Stimulated activated CD4-positive, alpha-beta T cell treated with anti-CD3 and anti-CD28 coated beads, Interleukin-12 subunit alpha, Interleukin-12 subunit beta, amount 100 ng/mL, for 4 hours (primary cell): ENCODE measurements at places on chromosomes 7 and 10.

- no peak for DNase-seq
Measured at GRCh38 chr10:52483587-52483986, 169.5 kb downstream of the DKK1 start.

DNA sequence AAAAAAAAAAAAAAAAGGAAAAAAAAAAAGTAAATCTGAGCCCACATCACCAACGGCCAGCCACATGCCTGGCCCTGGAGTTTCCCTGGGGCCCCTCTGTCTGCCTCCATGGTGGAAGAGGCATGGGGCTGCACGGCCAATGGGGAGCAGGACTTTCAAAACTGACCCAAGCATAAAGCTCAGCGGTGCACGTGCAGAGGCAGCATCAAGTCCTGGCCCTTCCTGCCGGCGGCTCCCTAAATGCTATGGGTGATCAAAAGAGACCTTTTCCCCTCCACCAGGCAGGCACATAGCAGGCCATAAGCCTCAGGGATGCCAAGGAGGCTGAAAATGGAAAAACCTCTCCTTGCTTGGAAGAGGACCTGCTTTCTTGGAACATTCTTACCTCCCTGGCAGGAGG is 94.3 kb downstream of the OAT start:
- DNase-seq = no peak

- no peak for DNase-seq
Measured at GRCh38 chr10:118474111-118474510, 121.3 kb downstream of the PRLHR start.

DNA sequence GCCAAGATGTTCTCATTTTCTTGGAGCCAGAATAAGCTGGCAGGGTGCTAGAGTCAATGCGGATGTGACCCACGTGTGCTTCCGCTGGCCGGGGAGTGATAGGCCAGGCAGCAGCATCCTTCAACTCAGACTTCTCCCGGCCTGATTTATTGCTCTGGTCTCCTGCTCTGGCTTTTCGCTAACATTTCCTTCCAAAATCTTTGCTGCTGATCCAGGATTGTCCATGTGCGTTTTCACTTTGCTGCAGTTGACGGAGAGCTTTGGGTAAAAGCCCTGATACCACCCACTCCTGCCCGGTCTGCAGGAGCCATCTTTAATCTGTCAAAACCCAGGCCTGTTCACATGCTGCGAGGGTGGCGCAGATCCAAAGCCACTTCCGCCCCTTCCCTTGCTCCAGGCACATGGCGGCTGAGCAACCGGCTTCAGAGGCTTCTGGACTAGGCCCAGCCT is 106.8 kb downstream of the CYP26A1 start:
- no peak for DNase-seq

GRCh38 chr7:3309140-3309539 is 8.1 kb downstream of the SDK1 start:
- no peak for DNase-seq

DNA sequence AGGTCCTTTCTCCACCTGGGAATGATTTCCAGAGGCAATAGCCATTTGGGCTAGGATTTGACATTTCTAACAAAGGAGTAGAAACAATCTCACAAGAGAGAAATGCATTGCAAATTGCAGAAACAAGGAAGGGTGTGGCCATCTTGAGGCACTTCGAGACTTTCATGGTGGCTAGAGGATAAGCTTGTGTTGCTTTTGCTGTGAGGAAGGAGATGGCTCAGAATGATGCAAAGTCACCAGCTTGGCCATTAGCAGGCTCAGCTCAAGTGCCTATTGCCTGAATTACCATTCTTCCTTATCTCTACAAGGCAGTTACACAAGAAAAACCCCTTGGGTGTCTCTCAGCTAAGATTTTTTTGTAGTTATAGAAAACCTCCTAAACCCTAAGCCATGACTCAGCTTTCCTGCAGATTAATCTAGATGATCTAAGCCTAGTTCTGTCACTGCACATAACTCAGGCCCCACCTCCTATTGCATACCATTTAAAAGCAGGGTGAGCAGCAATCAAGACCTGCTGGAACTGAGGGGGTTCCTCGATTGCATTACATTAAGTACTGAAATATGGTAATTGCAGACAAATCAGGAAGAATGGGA is 683.1 kb downstream of the NRG3 start:
- no peak for DNase-seq

DNA sequence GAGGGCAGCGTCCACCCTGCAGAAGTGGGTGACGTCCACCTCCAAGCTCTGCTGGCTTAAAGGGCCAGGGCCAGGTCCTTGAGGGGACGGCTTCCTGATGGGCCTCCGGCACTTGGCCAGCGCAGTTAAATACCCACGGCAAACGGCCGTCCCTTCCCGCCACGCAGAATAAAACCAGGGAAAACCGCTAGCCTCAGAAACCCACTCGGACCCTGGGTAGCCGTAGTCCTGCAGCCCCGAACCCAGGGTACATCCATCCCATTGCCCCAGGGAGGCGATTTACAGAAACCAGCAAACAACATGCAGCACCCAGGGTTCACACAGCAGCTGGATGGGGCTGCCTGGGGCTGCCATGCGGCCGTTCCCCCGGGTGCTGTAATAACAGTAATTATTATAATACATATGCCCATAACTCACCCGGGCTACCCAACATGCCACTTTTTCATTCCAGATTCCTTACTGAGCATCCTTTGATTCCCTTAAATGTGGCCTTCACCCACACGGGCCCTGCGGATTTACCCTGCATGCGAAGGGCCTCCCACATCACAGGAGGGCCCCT is 81.5 kb upstream of the PDGFA start:
- DNase-seq = no peak

DNA sequence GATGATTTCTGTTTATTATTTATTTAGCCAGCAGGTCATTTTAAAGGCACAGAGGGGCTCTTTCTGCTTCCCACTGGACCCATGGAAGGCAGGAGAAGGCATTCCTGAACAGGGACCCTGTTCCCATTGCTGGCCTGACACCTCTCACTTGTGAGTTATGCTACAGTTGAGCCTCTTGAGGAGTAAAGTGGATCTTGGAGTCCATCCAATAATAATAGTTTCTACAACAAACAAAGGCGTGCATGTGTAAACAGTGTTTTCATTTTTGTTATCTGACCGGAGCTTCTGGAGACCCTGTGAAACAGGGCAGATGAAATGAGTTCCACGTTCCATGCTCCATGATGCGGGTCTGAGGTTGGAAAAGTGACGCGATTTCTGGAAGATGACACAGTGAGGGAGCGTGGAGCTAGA is 127.3 kb upstream of the HABP2 start:
- no peak for DNase-seq

- no peak for DNase-seq
Measured at GRCh38 chr7:96178581-96178980, 143.3 kb downstream of the SLC25A13 start.

GRCh38 chr10:3783316-3783681 is 1.7 kb downstream of the KLF6 start:
- DNase-seq = peak; percentile 70

DNA sequence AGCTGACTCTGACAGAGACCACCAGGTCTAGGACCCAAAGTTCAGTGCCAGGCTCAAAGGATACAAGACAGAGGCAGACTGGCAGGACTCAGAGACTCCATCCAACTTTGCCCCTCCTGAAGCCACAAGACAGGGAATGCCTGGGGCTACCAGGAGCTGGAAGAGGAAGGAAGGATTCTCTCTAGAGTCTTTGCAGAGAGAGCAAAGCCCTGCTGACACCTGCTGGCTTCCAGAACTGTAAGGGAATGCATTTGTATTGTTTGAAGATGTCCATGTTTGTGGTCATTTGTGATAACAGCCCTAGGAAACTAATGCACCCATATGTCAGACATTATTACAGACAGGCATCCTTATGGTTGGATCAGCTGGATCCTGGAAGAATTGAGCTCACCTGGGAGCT is 132.3 kb upstream of the C7orf33 start:
- DNase-seq = no peak

DNA sequence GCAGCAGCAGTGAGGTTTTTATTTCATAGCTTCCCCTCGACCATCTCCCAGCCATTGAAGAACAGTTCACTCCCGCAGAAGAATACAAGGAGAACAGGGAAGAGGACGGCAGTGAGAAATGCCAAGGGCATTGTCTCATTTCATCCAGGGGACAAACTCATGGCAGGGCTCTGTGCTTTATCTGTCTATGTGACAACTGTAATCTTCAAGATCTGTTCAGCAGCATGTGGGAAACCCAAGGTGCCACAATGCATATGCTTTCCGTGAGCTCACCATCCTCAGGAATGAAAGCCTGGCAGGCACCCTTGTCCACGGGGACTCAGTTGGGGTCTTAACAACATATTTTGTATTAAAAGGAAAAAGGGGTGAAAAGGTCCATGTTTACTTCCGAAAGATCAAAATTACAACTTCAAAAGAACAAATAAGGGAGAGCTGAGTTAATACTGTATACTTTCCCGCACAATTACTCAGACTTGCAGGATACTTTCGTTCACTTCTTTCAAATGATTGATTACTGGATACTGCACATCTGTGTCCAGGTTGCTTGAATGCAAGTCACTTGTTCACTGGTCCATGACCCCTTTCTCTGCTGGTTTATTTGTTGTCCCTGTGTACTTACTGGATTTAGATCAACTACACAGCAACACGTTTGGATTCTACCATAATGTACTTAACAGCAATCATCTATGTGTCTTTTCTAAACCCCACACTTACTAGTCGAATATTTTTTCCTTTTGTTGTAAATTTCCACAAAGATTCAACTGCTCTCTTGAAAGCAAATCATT is 90.1 kb upstream of the ATP6V0A4 start:
- DNase-seq = no peak

DNA sequence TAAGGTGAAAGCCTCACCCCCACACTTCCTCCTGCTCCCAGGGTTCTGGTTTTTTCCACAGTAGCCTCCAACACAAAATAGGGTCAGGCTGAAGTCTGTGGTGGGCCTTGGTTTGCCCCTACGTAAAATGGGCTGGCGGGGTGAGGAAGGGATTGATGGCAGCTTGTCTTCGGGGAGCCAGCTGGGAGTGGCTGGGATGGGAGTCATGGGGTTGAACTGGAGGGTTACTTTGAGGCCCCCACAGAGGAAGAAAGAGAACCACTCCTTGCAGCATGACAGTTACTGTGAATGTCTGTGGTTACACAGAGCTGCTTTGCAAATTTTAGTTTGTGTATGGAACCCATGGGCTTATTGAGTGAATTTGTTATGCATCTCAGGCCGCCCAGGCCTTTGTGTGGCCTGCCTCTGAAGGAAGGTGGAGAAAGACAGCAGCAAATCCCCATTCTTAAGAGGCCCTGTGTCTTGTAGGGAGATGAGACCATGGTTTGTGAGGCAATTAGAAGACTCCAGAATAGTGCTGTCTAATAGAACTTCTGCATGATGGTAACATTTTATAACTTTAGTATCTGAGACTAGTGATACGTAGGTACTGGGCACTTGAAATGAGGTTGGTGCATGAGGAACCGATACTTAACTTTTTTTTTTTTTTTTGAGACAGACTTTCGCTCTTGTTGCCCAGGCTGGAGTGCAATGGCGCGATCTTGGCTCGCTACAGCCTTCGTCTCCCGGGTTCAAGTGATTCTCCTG is 8.1 kb downstream of the TRIM8 start:
- no peak for DNase-seq

DNA sequence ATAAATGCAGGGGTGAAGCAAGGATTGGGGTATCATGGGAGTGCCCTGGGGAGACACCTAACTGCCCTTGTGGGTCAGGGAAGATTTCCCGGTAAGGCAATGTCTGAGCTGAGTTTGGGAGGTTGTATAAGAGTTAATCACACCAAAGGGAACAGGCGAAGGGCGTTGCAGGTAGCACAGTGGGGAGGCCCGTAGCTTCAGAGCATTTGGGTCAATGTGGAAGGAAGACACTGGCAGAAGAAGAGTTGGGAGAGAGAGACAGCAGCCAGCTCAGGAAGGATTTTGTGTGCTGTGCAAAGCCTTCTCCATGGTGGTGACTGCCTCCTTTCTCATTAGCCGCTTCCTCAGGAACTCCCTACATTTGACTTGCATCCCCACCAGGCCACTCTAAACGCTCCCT is 80.8 kb upstream of the LEP start:
- DNase-seq = no peak

GRCh38 chr10:45548068-45548467 is 124.5 kb downstream of the ZFAND4 start:
- DNase-seq = no peak

- no peak for DNase-seq
Measured at GRCh38 chr7:1977059-1977875, 255.5 kb downstream of the MAD1L1 start.

DNA sequence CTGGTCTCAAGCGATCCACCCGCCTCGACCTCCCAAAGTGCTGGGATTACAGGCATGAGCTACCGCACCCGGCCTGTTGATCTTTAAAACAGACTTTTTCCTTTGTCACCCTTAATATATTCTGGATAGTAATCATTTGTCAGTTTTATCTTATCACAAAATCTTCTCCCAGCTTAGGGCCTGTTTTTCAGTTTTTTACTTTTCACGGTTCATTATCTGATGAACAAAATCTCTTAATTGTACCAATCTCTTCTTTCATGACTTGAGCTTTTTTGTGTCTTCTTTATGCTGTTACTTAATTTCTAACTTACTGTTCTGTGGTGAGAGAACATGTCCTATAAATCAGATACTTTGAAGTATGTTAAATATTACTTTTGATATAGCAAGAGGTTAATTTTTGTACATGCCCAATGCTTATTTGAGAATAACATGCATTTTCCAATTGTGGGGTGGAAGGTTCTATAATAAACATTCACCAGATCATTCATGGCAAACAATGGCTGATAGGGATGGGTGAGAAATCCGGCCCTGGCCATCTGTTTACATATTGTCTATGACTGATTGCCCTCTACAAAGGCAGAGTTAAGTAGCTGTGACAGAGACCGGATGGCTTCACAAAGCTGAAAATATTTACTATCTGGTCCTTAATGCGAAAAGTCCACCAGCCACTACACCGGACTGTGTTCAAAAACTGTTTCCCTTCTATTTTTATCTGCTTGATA is 5.3 kb downstream of the PAPOLB start:
- DNase-seq = no peak

DNA sequence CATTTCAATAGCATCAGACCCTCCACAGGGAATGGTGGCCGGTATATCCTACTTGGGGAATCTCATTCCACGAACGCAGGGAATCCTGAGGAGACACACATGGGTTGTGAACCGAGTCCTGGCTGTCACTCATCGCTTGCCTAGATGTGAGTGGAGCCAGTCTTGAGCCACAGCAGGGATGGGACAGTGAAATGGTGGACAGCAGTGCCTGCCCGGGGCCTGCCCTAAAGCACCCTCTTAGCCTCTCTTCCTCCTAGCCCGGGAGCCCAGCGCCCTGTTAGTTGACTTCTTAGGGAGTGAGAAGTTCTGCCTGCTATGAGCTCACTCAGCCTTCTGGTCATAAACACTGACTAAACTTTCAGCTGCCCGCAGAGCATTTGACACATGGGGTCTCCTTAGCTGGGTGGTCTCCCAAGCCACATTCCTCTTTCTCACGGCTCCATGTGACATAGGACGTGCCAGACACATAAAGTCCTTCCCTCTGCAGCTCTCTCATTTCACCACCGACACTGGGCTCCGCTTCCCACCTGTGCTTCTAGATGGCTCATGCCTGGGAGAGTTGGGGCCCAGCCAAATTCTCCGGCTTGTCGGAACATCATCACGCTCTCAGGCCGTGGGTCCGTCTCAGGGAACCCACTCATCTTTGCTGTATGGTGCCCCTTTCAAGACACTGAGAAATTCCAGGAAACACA is 60.9 kb downstream of the TCERG1L start:
- no peak for DNase-seq
